ENCODE measurements at places on chromosomes 4 and X. TPM values are rescaled to one million over a fixed set of nuclear protein-coding genes. Genes with fewer than 3 reads are reported as not detected.

TLR3 gene
- 2.0 TPM for total RNA-seq

S100P gene
- not detected for total RNA-seq

SPARCL1 gene
- total RNA-seq: 0.78 TPM

PALLD gene
- 26.7 TPM for total RNA-seq

LIN54 gene
- 11.1 TPM for total RNA-seq

BMPR1B gene
- 1.1 TPM for total RNA-seq

USP17L28 gene
- not detected for total RNA-seq

SGMS2 gene
- 0.73 TPM for total RNA-seq

- DNase-seq: no peak
Observed at GRCh38 chr4:77805840-77806239, 13.3 kb downstream of the CNOT6L start.

DNA sequence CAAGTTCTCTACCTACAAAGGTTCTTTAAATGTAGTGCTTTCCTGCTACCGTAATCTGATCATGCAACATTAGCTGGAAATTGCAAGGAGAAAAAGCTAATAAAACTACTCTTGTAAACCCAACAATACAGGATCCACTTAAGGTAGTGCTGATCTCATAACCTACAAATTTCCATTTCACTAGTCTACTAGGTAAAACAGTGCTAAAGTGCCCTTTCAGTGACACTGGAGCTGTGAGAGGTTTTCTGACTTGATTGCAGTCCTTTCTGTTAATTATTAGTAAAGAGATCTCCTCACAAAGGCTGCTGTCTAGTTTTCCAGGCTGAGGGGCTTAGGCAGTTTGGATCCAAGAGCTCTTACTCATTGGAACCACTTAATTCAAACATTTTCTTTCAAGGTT, 1118.7 kb downstream of the SH3BGRL start:
- DNase-seq: no peak

- peak; percentile 46 for DNase-seq
Observed at GRCh38 chrX:16786791-16787735, 797 bp downstream of the TXLNG start.

GRCh38 chr4:168734703-168735678, 238.1 kb downstream of the PALLD start:
- no peak for DNase-seq

DNA sequence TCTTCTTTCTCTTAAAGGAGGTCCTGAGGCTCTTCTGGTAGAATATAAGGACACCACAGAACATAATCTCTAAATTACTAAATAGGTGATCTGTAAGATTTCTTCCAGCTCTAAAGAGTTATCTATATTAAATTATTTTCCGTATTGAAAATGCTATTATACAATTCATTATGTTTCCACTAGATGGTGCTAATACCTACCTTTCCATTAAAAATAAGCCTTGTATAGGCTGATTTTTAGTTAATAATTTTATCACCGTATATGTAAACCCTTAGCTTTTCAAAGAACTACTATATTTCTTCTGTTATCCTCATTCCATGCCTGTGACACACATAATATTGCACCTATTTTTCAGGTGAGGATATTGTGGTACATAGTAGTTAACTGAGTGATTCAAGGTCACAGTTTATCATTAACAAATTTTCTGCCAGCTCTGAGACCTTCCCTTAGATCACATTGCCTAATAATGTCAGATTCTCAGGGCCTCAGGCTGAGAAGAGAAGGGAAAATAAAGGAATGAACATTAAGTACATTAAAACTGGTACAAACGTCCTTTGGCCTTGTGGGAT, 138.8 kb downstream of the TEX11 start:
- DNase-seq: no peak

GRCh38 chrX:143634309-143634662, 1.6 kb downstream of the SLITRK4 start:
- DNase-seq: no peak

DNA sequence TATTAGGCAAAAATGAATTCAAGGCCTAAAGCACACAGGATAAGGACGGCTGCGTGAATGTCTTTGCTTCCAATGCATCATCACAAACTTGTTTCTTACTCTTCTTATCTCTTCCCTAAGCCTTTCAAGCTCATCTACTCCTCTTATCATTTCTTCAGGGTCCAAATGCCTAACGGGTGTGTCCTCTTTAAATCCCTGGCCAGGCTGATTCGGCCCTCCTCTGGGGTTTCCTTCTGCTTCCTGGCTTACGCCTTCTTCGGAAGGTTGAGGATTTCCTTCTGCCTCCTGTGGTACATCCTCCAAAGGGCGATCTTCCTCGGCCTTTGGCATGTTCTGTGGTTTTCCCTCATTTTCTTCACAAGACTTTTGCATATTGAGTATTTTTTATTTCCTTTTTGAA, 1.3 kb downstream of the TCEAL8 start:
- no peak for DNase-seq

- DNase-seq: no peak
Observed at GRCh38 chr4:145769450-145770037, 89.6 kb downstream of the C4orf51 start.

- DNase-seq: no peak
Observed at GRCh38 chr4:15649914-15650545, 5.1 kb downstream of the FBXL5 start.

DNA sequence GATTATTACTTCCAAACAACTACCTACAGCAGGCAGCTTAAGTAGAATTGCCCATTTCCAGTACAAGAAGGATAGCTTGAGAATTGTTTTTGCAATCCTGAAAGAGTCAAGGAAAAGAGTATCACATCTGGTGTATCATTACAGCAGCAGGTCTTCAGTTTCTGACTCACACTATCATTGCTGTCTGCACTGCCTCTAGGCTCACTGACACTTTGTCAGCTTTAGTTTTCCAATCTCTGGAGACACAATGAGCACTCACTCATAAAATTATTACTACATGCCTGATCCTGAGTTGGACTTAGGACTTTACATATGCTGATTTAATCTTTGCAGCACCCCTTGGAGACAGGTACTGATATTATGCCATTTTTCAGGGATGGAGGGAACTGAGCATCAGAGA, 244.6 kb upstream of the BOD1L1 start:
- no peak for DNase-seq

DNA sequence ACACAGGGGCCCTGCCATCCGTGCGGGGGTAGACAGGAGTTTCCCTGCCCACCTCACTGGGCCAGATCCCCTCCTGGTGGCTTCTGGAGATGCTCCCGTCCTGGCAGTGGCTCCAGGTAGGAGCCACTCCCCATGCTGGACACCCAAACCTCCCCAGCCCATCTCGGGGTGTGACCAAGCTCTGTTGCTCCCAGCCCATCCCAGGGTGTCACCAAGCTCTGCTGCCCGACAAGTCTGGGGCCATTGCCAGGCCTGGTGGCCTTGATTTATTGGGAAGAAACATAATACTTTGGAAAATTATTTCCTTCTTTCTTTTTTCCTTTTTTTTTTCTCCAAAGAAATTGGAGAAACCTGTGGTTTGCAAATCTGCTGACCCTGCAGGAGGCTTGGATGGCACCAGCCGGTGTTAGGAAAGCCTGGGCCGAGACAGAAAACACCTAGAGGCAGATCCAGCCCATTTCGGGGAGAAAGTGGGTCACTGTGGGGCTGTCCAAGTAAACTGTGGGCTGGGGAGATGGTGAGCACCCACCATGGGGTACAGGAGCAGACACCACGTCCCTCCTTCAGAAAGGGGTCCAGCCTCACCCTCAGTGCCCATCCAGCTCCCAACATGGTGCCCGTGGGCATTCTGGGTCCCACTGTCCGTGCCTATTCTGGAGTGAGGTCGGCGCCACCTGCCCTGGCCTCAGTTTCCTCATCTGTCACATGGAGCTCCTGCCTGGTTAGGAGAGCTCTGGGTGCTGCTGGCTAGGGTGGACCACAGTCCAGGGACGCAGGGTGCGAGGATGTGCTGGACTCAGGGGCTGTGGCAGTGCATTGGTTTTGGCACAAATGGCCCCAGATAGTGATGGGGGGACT, 59.4 kb upstream of the ADRA2C start:
- DNase-seq: no peak

- no peak for DNase-seq
Observed at GRCh38 chr4:87209182-87209581, 11.2 kb downstream of the KLHL8 start.

All from H1 (cell line).